LoVo (cell line): ENCODE measurements at places on chromosomes 2 and 18.

DNA sequence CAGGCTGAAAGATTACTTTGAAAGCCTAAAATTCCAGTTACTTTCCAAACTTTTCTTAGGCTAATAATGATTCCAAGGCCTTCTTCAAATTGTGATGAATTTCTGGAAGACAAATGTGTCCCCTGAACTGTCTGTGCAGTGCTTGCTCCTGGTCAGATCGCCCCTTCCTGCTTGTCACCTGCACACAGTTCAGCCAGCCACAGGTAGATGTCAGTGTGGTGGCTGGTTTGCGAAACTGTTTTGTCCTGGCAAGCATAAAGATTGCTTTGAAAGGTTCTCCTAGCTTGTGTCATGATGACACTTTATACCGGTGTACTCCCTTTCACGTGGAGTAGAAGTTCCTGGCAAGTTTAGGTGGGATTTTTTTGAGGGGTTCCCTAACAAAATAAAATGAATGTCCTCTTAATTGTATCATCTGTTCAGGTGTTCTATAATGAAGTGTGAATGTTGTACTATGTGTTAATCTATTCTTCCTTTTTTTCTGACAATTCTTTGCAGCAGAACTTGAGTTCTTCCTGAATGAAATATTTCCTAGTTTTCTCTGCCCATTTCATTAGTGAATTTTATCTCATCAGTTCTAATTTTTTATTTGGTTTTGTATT, 298.8 kb downstream of the ZNF407 start:
- DNase-seq, result peak; percentile 28

- DNase-seq, result no peak
Observed at GRCh38 chr18:40415176-40415791, 1539.8 kb upstream of the PIK3C3 start.

GRCh38 chr2:30768036-30768686, 39.1 kb downstream of the CAPN13 start:
- no peak for DNase-seq

DNA sequence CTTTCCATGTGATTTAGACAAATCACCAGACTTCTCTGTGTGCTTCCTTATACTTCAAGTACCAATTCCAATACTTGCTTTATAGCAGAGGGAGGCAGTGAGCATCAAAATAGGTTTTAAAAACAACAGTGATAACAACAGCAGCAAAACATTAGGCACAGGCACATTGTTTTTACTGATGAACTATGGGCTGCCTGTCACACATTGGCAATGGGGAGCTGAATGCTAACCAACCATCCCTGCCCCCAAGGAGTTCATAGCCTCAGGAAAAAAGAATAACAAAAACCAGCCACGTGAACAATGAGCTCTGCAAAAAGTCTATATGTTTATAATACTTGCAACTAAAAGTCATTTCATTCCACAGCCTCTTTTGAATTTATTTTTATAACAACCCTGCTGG, 287.9 kb upstream of the TRIB2 start:
- no peak for DNase-seq

DNA sequence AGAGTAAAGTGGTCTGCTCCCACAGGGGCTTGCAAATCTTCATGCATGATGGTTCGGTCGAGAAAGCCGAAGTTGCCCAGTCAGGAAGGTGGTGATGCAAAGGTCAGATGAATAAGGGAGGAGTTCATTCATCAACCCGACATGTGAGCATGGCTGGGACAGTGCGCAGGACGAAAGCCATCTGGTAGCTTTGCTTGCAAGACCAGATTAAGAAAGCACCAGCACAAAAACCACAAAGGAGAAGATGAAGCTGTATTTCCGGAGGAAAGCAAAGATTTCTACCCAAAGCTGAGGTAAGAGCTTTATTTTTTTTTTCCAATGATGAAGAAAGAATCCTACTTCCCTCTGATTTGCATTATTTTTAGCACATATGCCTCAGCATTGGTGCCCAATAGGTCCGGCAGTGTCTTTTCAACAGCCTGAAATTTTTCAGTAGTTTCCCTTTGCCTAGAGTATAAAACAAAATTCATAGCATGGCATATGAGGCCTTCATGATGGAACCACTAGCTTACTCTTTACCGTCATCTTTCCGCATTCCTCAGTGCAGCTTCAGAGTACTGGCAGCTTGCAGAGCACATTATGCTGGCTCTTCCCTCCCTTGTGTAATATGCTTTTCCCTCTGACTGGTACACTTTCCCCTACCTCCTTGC, 112.0 kb upstream of the THOC1 start:
- DNase-seq, result no peak

- no peak for DNase-seq
Observed at GRCh38 chr2:165074884-165075283, 119.6 kb upstream of the SLC38A11 start.

DNA sequence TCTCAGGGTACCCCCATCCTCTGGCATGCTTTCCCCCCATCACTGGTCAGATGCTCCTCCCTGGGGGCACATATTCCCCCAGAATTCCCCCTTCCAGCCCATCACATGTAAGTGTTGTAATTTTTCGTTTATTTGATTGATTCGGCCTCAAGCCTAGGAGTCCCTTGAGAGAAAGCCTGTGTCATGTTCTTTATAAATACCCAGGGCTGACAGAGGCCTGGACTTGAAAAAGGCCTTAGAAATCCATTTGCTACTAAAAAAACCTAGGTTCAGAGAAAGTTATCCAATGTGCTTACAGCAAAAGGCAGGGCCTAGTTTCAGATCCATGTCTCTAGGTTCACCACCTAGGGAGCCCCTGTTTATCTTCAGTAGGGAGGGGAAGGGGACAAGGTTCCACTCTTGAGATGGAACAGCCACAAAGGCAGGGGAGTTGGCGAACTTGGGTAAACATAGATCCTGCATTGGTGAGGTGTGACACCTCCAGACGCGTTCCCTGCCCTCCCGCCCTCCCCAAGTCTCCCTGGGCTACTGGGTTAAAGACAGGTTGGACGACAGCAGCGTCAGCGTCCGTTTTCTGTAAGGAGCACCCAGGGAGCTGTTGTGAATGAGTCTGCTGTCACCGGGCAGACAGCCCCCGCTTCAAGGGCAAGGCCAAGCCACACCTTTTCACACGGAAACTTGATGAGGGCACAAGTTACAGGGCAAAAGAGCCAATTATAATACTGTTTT, 147.8 kb downstream of the EN1 start:
- DNase-seq, result no peak

DNA sequence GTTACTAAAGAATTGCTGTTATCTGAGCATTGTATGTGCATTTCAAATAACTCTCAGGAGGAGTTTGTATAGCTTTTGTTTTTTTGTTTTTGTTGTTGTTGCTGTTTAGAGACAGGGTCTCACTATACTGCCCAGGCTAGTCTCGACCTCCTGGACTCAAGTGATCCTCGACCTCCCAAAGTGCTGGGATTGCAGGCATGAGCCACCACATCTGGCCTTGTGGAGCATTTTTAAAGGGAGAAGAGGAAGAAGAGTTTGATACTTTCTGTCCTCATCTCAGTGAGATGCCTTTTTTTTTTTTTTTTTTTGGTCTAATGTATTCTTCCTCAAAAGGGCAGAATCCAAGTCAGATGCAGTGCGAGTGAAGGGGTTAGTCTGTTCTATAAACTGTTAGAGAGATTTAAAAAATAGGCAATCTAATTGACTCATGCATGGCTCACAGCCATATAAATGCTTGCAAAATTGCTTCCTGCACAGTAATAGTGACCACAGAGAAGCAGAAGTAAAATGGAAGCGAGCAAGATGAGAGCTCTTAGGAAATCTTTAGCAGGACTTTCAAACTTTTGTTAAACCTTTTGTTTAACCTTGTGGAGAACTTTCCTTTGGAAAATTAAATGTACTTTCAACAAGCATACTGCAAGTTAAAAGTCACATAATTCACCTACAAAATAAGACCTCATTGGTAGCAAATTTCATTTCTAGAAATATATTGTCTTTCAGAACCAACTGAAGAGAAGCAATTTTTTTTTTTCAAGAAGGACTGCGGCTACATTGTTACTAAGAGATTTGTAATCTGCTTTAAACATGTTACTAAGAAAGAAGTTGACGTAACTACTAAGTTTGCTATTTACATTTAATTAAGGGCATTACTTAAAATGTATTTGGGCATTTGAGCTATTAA, 52.3 kb upstream of the ROCK1 start:
- peak; percentile 50 for DNase-seq

GRCh38 chr18:77857678-77858655, 608.3 kb downstream of the GALR1 start:
- DNase-seq, result no peak

DNA sequence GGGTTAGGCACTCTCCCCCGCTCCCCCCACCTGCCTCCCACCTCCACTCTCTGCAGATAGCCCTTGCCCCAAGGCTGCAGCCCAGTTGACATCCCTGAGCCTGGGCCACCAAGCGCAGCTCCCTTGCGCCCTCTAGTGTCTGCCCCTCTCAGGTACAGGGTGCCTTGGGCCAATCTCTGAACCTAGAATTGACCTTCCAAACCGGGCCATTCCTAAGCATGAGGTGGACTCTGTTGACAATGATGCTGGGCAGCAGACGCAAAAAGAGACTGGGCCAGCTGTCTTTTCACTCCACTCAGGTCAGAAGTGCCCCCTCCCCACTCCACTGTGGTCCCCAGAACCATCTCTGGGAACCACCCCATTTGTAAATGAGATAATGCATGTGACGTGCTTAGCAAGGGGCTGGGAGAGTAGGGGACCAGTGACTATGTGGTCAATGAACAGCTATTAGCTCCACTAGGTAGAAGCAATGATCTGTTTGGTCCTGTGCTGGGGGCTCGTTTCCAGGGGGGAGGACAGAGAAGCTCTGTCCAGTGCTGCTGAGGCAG, 43.3 kb upstream of the PLB1 start:
- peak; percentile 46 for DNase-seq

DNA sequence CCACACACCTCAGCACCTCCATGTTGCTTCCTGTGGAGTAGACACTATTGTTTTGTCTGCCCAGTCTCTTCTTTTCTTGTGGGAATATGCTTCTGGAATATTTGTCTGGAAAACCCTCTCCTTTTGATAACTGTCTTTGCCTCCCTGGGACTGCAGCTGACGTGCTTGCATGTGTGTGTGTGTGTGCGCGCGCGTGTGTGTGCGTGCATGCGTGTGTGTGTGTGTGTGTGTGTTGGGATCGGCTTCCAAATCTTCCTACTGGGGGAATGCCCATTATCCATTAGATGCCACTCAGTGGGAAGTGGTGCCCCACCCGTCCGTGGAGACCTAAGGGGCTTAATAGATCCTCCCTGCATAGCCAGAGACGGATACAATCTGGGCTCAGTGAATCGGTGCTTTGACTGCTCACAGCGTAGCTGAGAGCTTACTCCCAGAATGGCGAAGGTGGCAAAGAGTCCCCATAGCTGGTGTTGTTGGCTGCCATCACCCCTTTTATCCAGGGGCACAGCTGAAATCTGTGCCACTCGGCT, 86.9 kb downstream of the RRM2 start:
- no peak for DNase-seq

GRCh38 chr18:38250971-38251370, 685.4 kb upstream of the CELF4 start:
- DNase-seq, result no peak

DNA sequence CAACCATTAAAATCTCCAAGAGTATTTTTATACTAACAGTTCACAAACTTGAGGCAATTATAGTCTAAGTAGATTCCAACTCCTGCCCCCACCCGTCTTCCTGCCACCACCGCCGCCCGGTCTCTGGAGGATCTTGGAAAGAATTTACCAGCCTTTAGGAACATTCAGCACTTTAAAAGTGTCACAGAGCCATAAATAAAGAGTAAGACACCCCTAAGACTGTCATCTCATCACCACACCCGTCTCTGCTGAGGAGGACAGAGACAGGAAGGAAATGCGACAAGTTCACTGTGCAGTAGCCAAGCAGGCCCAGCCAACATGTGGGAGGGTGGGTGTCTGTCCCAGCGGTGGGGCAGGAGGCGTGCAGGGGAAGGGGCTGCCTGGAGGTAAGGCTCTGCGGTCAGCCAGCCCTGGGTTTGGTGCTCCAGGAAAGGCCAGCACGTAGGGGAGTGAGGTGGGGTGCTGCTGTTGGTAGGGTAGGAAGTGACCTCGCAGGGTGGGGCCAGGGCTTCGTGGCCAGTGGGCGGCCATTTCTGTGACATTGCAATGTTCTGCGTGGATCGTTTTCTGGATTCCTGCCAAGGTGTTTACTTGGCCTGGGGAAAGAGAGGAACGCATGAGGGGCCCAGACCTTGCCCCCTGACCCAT, 111.6 kb downstream of the FAM210A start:
- DNase-seq, result no peak

- no peak for DNase-seq
Observed at GRCh38 chr2:120779781-120780283, 44.2 kb downstream of the GLI2 start.

- DNase-seq, result no peak
Observed at GRCh38 chr2:198917926-198918720, 539.6 kb downstream of the SATB2 start.

DNA sequence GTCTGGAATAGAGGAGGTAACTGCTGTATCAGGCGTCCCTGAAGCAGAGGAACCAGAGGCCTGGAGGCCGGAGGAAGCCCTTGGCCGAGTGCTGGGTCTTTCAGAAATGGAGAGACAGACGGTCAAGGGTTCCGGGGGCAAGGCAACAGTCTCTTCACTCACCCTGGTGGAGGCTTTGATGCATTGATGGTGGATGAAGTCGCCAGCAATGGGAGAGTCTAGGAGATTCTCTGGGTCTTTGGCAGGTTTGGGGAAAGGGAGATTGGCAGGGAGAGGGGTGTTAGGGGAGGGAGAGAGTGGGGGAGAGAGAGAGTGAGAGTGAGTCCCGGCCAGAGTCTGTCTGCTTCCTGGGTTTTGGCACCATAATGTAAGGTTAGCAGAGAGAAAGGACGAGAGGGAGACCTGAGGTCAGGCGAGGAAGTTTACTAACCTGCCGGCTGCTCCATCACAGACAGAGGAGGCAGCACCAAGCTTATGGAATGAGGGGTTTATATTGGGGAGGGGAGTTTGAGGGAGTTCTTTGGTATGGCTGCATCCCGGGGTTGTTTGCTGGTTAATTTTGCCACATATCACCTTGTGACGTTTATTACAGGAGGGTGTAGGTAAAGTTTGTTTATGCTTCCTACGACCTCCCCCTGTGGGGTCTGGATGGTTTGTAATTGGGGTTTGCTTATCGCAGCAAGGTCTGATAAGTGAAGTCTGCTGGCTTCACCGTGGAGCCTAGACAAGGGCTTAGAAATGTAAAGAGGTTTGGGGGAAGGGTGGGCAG, 19.6 kb downstream of the COMMD1 start:
- DNase-seq, result no peak

- DNase-seq, result peak; percentile 15
Observed at GRCh38 chr18:48300463-48300961, 108.7 kb downstream of the ZBTB7C start.

- DNase-seq, result peak; percentile 32
Observed at GRCh38 chr2:191030521-191031154, 16.7 kb upstream of the STAT1 start.

GRCh38 chr18:23094411-23095190, 40.7 kb upstream of the CABLES1 start:
- no peak for DNase-seq

GRCh38 chr2:196131949-196132925, 39.1 kb downstream of the STK17B start:
- no peak for DNase-seq

- DNase-seq, result no peak
Observed at GRCh38 chr18:63159590-63159989, 160.0 kb downstream of the BCL2 start.

- no peak for DNase-seq
Observed at GRCh38 chr2:58364098-58364497, 123.0 kb upstream of the FANCL start.

- peak; percentile 26 for DNase-seq
Observed at GRCh38 chr18:6566338-6566911, 151.7 kb upstream of the L3MBTL4 start.
